ENCODE measurements at places on chromosomes 16 and 17.

DNA sequence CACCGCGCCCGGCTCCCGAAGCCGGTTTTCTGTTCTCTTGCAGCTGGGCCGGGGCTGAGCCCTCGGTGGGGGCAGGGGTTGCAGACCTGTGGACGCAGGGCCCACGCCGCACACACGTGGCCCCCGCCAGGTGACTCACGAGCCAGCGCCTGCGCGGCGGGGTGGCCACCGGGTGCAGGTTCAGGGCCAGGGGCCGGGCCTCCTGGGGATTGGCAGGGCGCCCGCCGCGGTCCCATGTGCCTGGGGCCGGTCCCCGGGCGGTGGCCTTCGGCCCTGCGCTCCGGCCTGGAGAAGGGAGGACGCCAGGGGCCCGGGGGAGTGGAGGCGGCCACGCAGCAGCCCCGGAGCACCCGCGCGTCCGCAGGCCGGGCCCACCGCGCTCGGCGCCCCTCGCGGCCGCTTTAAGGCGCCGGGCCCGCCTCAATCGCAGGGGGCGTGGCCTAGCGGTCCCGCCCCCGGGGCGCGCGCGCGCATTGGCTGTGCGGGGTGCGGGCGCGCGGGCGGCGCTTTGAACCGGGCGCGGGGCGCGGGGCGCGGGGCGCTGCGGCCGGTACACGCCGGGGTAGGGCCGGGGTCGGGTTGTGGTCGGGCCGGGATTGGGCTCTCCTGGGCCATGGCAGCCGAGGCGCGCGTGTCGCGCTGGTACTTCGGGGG, at the start of gene SLC25A10:
Gene SLC25A10, plus strand, starts transcription at position 471 of the 654 bp plus-strand sequence. Its CDS starts 143 bp downstream, at position 614.
- peak; percentile 11 for DNase-seq

DNA sequence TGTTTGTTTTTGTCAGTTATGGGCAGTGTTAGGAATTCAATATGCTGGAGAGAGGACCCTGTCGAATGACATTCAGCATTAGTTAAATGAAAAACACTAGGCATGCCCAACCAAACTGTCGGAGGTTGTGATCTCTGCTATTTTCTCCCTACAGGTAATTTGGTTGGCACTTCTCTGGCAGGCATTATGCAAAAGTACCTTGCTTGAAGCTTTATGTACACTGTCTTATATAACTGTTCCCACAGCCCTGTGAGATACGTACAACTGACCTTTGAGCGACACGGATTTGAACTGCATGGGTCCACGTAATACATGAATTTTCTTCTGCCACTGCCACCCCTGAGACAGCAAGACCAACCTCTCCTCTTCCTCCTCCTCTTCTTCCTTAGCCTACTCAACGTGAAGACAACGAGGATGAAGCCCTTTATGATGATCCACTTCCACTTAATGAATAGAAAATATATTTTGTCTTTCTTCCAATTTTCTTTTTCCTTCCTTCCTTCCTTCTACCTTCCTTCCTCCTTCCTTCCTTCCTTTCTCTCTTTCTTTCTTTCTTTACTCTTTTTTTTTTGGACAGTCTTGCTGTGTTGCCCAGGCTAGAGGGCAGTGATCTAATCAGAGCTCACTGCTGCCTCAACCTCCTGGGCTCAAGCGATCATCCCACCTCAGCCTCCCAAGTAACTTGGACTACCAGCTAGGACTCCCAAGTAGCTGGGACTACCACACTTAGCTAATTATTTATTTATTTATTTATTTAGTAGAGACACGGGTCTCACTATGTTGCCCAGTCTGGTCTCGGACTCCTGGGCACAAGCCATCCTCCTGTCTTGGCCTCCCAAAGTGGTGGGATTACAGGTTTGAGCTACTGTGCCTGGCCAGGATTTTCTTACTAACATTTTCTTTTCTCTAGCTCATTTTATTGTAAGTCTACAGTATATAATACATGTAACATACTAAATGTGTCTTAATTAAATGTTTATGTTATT, 77.3 kb downstream of the WIPI1 start:
- DNase-seq, result no peak

DNA sequence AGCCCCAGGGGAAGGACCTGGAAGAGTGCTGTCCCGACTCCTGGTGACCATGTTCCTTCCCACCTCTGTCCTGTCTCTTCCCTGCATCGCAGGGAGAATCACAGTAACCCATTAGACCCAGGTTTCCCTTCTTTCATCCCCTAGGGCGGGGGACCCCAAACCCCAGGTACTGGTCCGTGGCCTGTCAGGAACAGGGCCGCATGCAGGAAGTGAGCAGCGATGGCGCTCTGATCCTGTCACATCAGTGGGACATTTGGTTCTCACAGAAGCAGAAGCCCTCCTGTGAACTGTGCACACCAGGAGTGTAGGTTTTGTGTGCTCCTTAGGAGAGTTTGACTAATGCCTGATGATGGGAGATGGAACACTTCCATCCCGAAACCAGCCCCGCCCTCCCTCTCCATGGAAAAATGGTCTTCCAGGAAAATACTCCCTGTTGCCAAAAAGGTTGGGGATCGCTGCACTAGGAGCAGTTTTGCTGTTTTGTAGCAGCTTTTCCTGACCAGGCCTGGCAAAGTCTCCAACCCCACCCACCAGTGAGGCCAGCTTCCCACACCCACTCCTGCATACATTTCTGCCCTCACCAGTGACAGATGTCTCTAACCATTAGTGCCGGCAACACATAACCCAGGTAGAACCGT, 10.5 kb downstream of the MNT start:
- no peak for DNase-seq

GRCh38 chr16:4677390-4677789, 16.0 kb upstream of the NUDT16L1 start:
- DNase-seq, result peak; percentile 50

- no peak for DNase-seq
Observed at GRCh38 chr17:65496801-65497200, 64.6 kb downstream of the AXIN2 start.

- DNase-seq, result no peak
Observed at GRCh38 chr17:40996829-40997228, 2.9 kb upstream of the KRTAP3-3 start.

DNA sequence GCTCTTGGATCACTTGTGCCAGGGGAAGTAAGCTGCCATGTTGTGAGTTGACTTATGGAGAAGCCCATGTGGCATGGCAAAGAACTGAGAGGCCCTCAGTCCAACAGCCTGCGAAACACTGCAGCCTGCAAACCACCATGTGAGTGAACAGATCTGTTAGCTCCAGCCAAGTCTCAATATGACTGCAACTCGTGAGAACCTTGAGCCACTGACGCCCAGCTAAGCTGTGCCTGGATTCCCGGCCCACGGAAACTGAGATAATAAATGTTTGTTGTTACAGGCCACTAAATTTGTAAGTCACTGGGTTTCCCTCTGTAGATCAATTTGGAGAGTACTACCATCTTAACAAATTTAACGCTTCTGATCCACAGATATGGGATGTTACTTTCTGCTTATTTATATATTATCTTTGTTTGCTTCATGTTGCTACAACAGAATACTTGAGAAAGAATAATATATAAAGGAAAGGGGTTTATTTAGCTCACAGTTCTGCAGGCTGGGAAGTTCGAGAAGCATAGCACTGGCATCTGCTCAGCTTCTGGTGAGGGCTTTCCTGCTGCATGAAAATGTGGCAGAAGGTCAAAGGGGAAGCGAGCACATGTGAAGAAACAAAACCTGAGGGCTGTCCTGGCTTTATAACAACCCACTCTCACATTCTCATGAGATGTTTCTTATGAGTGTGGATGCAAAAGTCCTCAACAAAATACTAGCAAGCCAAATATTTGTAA, 29.4 kb upstream of the ATP2A3 start:
- DNase-seq, result no peak

DNA sequence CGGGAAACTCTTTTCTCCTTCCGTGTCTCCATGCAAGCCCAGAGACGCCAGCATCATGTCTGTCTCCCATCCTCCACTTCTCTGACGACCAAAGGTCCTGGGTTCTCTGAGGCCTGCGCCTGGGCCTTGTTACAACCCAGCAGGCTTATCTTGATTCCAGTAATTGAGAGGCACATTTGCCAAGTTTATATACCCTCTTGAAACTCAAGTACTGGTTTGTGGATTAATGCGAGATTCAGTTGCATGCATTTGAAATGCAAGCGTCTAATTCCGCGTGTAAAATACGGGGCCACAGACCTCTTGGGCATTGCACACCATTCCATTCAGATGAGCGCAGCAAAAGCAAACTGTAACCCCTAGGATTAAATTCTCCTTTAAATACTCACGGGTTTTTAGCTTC, 28.7 kb upstream of the CRISPLD2 start:
- DNase-seq, result no peak

- no peak for DNase-seq
Observed at GRCh38 chr17:11121341-11121985, 119.5 kb upstream of the SHISA6 start.

- DNase-seq, result no peak
Observed at GRCh38 chr16:23254338-23254737, 47.8 kb upstream of the SCNN1B start.

DNA sequence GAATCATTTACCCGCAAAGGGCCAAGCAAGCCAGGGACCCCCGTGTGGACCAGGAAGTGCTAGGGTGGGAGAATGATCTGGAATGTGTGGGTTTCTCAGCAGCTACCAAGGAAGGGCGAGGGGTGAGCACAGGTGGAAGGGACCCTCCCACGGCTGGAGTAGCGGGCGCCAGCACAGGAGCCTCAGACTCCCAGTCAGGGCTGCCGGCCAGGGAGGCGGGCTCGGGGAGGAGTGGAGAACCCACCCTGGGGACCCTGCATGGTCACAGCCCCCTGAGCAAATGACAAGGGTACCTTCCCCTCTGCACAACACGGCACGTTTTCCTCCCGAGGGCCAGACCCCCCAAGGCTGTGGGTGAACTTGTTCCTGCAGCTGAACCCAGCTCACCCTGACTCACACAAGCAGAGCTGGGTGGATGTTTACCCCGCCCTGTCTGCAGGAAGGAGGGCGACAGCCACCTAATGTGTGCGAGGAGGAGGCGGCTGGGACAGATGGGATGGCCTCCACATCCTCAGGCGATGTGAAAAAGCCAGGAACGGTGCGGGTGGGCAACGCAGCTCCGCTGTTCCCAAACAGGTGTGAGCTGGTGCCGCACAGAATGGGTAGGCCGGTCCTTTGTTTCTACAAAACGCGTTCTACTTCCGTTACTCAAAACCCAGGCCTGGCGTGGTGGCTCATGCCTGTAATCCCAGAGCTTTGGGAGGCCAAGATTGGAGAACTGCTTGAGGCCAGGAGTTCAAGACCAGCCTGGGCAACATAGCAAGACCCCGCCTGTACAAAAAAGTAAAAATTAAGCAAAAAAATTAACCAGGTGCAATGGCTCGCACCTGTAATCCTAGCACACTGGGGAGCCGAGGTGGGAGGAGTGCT, 6.2 kb downstream of the ECI1 start:
- no peak for DNase-seq

- DNase-seq, result no peak
Observed at GRCh38 chr16:57591870-57592485, 36.5 kb upstream of the ADGRG1 start.

DNA sequence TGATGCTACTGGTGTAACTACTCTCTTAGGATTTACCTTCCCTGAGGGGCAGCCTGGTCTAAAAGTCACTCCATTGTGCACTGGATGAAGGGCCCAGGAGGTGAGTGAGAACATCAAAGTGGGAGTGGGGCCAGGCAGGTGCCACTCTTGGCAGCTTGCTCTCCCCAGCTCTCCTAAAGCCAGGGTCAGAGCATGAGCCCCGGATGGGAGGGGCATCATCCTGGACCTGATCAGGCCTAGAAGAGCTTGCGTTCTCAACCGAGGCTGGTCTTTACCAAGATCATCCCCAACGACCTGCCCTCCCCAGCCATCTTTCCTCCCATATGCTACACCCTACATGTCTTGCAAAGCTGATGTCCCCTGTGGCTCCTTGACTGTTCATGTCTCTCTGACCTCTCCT, 87.1 kb downstream of the AIPL1 start:
- no peak for DNase-seq

DNA sequence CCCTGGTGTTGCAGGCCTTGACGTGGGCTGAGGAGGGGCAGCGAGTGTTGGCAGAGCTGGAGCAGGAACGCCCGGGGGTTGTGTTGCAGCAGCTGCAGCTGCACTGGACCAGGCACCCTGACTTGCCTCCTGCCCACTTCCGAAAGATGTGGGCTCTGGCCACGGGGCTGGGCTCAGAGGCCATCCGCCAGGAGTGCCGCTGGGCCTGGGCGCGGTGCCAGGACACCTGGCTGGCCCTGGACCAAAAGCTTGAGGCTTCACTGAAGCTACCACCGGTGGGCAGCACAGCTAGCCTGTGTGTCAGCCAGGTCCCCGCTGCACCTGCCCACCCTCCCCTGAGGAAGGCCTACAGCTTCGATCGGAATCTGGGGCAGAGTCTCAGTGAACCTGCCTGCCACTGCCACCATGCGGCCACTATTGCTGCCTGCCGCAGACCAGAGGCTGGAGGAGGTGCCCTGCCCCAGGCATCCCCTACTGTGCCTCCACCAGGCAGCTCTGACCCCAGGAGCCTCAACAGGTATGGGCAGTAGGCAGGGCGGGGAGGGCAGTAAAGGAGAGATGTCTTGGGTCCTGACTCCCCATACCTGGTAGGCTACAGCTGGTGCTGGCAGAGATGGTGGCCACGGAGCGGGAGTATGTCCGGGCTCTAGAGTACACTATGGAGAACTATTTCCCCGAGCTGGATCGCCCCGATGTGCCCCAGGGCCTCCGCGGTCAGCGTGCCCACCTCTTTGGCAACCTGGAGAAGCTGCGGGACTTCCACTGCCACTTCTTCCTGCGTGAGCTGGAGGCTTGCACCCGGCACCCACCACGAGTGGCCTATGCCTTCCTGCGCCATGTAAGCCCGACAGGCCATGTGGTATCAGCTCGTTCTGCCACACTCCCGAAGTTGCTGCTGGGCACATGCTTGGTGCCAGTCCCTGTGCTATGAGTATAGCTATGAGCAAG, 5.6 kb downstream of the PLEKHG4 start:
- DNase-seq, result no peak

DNA sequence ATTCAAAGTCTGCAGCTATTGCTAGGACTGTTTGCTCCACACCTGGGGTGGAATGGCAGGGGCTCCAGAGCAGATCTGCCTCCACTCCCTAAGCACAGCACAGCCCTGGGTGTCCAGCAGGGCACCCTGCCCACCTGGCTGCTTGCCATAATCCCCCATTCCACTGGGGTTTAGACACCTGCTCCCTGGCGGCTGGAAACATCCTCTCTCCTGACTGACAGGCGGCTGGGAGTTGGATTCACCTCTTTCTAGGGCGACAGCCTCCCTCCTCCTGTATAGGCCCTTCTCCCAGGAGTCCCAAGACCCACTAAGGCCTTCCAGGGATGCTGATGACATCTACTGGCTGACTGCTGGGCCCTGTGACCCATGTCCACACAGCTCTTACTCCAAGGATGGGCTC, 18.0 kb downstream of the HDAC5 start:
- DNase-seq, result no peak

- DNase-seq, result no peak
Observed at GRCh38 chr17:36535669-36536081, 888 bp downstream of the PIGW start.

- no peak for DNase-seq
Observed at GRCh38 chr16:84464116-84464515, 40.3 kb downstream of the MEAK7 start.

- DNase-seq, result no peak
Observed at GRCh38 chr17:67990909-67991308, 5.4 kb downstream of the C17orf58 start.

GRCh38 chr17:7862692-7863437, 5.1 kb downstream of the CYB5D1 start:
- DNase-seq, result no peak

GRCh38 chr17:4420692-4421131, 13.0 kb upstream of the SPNS3 start:
- peak; percentile 26 for DNase-seq
